ENCODE measurements at places on chromosomes 5 and 9.

- no peak for DNase-seq
Measured at GRCh38 chr5:19855031-19855430, 133.0 kb downstream of the CDH18 start.

DNA sequence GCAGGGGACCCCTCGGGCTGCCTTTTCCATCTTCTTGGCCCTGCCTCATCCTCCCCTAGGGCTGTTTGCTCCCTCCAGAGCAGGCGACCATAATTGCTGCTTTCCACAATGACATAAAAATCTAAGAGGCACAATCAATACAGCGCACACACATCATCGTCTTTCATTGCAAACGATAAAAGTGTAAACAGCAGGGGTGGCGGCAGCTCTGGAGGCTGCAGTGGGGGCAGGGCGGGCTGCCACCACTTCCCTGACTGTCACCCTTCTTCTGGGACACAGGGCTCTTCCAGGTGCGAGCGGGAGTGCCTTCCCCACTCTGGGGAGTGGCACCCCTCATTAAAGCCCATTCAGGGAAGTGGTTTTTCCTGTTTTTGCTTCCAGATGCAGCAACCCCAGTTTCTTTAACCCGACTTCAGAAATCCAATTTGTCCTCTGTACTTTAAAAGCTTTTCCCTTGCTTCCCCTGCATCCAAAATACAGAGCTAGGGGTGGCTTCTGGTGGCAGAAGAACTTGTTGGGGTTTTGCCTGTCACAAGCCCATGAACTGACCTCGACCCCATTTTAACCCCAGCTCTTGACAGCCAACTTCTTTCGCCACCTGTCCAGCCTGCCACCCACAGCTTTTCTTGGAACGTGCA lies 45.7 kb downstream of the TSPAN17 start:
- DNase-seq: peak; percentile 80

DNA sequence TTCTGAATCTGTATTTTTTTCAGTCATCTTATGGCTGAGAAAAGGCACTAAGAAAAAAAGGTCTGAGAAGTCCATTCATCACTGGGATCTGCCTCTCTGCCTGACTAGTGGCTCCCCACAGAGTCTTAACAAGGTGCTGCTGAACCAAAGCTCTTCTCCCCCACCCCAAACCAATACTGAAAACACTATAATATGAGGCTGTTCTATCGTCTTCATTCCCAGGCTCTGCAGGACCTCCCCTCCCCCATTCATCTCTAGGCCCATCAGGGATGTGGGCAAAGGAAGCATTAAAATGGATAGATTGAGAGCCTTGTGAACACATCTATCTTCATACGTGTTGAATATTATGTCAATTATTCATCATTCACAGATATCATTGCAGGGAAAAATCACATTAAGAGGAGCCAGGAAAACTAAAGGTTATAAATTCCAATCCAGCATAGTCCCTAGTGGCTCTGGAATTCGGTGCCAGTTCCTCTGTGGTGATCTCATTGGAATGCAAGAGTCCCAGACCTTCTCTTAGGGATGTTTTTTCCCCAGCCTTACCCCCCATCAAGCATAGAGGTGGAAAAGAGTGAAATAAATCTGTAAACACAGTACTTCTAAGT lies 44.3 kb upstream of the GPR151 start:
- DNase-seq: no peak

GRCh38 chr9:89935801-89936200 lies 331.0 kb downstream of the GADD45G start:
- DNase-seq: no peak

DNA sequence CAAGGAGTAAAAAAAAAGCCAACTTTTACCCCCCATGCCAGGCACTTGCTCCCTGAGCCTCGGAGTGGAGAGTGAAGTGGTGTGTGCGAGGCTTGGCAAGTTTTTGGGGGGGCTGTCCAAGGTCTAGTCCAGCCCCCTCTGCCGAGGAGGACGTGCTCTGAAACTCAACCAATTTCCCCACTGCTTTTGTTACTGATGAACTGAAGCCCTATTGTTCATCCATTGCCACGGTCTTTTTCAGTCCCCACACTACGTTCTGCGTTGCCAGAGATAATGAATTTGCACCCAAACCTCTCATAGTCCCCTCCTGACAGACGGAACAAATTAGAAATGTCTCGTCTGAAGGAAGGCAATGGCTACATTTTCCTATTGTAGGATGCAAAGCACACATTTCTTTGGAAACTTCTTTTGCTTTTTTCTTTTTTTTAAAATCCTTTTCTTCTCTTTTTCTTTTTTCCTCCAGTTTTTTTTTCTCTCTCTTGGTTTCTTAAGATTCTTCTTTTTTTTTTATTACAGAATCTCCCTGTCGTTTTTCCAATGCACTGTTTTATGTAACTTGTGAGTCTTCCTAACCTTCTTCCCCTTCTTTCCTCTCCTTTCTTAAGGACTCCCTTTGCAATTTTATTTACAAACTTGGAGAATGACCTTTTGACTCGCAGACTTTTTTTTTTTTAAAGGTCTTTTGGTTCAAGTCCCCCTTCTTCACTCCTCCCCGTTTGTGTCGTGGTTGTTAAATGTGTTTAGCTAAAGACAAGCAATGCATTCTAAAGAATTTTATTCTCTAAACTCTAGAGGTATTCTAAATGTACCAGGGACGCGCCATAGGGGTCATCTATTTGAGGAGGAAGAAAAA lies 209.5 kb downstream of the MEF2C start:
- no peak for DNase-seq

- DNase-seq: no peak
Measured at GRCh38 chr5:65967288-65968066, 41.1 kb downstream of the ERBIN start.

DNA sequence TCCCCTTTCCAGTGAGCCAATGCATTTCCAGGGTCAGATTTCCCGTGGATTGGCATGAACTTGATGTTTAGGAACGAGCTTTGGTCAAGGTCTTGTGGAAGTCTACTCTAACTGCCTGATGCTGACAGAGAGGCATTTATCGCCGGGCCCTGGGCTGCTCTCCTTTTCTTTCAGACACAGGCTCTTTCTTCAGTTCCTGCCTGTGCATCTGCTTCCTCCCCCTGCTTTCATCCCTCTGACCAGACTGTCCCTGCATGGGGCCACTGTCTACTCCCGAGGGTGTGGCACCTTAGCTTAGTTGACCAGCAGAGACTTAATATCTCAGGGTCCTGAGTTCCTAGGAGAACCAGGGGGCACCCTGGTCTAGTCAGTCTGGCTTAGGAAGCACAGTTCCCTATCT lies 41.2 kb downstream of the RALGPS1 start:
- DNase-seq: no peak

GRCh38 chr5:75933489-75933888 lies 149.7 kb upstream of the SV2C start:
- no peak for DNase-seq

DNA sequence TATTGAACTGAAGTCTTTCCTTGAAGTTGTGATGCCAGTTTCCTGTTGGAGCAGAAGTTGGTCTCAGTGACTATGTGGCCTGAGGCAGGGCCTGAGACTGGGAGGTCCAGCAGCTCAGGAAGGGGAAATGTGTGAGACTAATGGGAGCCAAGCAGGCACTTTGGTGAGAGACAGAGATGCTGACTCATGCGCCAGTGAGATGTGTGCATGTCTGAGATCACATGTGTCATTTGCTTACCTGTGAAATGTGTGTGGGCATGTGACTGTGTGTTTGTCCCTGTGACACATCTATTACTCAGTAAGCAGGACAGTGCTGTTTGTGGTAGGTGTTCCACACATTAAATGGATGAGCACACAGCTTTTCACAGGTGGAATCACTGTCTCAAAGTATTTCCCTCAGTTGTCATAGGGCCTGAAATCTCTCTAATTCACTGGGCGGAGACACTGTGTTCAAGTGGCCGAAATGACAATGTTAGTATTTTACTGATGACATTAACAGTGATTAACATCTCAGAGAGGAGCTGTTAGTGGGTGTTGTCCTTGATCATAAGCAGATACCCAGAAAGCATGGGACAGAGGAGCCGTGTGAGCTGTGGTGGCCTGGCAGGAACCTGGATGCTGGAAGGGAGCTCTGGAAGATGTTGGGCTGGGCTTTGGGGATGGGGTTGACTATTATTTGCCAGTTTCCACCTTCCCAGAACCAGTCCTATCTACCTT lies 7.4 kb downstream of the NPR2 start:
- DNase-seq: no peak

DNA sequence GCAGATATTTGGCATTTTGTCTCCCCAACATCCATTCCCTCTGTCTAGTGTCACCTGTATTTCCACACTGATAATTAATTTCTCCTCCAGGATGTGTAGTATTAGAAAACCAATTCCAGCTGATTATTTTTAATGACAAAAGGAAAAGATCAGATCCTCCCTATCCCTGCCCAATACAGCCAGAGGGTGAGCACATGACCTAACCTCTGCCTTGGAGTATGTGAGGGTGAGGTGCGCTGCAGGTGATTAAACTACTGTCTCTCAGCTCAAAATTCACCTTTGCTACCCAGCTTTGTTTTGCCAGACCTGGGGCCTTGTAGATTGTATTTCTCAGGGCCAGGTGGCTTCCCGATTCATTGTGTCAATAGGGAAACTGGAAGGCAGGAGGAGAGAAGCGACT lies 402.1 kb downstream of the PRELID2 start:
- no peak for DNase-seq

DNA sequence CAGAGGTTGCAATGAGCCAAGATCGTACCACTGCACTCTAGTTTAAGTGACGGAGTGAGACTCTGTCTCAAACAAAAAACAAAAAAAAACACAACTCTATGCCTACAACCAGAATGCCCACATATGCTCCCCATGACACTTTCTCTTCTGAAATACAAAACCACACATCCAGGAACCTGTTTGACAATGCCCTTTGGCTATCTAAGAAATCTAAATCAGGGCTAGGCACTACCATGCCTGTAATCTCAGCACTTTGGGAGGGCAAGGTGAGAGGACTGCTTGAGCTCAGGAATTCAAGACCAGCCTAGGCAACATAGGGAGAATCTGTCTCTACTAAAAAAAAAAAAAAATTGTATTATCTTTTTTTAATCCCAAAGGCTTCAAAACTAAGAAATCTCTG lies 10.6 kb downstream of the AFF4 start:
- no peak for DNase-seq

GRCh38 chr5:18772475-18772874 lies 1138.2 kb downstream of the TAF11L14 start:
- DNase-seq: no peak

DNA sequence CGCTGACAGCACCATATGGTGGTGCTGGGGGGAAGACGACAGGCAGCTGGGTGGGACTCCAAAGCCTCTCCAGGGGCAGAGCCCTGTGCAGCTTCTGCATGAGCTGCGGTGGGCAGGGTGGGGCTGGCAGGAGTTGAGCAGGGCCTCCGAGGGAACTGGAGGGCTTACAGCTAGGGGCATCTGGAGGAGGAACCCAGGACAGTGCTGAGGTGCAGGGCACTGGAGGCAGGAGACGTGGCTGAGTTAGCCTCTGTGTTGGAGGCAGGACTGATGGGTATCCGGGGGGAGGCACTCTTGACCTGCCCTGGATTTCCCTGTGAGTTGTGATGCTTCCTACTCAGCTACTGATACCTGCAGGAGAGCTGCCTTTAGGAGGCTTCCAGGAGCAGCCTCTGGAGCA lies 45.0 kb downstream of the TENT4A start:
- no peak for DNase-seq

- DNase-seq: no peak
Measured at GRCh38 chr5:147685993-147686392, 96.5 kb downstream of the JAKMIP2 start.

DNA sequence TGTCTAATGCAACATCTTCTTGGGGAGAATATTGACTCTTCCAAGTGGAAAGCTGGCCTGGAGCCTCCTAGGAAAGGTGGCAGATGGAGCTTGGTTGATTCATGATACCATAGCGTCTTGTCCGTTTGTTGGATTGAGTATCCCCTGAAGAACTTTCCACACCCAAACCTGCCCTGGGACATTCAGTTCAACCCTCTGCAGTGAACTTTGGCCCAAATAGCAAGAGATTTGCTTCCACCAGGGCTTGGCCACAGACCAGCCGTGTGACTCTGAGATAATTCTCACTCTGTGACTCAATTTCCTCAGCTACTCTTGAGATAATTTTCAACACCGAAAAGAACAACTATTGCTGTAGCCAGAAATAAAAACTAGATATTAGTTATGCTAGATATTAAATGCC lies 108.0 kb upstream of the RAD23B start:
- DNase-seq: no peak

- peak; percentile 56 for DNase-seq
Measured at GRCh38 chr5:168291964-168292785, 730 bp downstream of the WWC1 start.

DNA sequence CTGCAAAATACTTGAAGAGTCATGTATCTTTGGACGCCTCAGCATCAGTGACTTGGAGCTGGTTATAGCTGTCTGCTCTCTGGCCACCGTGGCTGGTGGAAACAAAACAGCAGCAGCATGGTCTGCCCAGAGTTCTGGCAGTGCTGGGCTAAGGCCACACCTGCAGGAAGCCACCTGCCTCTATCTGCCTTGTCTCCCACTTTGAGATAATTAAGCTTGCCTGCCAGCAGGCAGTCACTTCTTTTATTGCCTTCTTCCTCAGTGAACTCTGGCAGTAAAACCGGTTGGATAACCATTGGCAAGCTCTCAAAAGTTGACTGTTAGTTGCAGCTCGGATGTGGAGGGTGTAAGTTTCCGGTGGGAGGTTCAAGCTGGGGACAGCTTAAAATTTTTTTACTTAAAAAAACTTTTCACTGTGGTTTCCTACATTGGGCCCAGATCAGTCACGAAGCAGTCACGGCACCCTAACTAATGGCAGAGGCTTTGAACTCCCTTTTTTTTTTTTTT lies 4.9 kb downstream of the SMIM3 start:
- DNase-seq: peak; percentile 68

GRCh38 chr5:371811-372555 lies 50.5 kb downstream of the AHRR start:
- DNase-seq: peak; percentile 21

- DNase-seq: no peak
Measured at GRCh38 chr9:92187989-92188714, 72.9 kb upstream of the SPTLC1 start.

DNA sequence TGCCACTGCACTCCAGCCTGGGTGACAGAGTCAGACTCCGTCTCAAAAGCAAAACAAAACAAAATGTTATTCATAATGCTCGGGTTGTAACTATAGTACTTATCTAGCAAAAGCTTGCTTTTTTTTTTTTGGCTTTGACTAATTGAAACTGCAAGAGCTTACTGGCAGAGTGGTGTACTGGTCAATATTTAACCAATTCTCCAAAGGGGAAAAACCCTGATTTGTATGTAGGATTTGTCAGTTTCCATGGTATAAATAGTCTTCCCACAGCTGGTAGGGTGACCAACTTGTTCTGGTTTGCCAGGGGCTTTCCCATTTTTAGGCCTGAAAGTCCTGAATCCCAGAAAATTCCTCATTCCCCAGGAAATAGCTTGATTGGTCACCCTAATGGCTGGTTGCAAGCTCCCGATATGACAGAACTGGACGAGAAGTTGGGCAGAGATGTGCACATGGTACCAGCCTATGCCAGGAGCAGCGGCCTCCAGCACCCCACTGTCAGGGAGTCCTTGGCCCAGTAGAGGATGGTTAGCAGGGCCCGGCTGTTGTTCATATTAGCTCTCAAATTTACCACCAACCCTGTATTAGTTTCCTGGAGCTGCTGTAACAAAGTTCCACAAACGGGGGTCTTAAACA lies 58.0 kb downstream of the FXN start:
- DNase-seq: no peak

Measured in left colon (tissue), 2 donors.